COLO829 (cell line): ENCODE measurements at places on chromosomes 13 and 19.

DNA sequence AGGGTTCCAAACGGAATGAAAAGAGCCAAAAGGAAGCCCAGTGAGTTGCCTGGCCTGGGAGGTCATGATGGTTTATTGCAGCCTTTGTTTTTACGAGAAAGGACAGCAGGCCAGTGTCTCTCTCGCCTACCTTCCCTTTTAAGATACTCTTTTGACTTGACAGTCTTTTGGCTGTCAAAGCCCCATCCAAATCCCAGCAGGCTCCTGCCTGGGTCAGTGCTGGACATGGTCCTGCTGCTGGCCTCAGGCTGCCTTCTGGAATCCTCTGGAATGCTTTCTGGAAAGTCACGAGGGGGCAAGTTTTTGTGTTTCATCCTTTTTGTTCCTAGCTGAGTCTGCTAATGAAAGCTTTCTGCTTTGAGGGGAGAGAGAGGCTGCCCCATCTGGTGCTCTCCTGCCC lies 444.8 kb downstream of the OLFM4 start:
- DNase-seq = no peak

GRCh38 chr13:113272031-113272430 lies 25.0 kb upstream of the LAMP1 start:
- DNase-seq = no peak

DNA sequence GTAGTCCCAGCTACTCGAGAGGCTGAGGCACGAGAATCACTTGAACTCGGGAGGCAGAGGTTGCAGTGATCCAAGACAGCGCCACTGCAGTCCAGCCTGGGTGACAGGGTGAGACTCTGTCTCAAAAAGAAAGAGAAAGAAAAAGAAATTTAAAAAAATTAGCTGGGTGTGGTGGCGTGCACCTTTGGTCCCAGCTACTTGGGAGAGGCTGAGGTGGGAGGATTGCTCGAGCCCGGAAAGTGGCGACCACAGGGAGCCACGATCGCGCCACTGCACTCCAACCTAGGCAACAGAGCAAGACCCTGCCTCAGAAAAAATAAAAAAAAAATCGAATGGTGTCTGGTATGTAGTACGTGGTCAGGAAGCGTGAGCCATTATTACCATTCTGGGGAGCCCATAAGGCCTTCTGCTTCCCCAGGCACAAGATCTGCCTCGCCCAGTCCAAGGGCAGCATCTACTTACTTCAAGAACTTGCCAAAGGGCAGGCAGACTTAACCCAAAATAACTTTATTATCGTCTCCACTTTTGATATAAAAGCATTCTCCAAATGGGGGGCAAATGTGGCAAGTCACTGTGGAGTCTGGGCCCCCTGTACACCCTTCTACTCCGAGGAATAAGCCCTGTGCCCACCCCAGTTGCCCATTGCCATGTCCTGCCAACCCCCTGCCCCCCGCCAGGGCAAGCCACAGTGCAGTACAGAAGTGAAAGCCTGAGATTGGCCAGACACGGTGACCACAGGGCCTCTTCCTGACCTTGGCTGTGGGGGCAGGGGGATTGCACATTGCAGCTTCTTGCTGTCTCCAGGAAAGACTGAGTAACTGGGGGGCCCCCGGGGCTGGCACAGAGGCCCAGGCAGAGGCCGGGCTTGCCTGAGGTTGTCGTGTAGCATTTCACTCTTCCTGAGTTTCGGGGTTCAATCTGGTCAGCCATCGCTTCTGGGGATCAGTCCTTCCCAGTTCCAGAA lies 12.6 kb downstream of the CCL25 start:
- DNase-seq = no peak

DNA sequence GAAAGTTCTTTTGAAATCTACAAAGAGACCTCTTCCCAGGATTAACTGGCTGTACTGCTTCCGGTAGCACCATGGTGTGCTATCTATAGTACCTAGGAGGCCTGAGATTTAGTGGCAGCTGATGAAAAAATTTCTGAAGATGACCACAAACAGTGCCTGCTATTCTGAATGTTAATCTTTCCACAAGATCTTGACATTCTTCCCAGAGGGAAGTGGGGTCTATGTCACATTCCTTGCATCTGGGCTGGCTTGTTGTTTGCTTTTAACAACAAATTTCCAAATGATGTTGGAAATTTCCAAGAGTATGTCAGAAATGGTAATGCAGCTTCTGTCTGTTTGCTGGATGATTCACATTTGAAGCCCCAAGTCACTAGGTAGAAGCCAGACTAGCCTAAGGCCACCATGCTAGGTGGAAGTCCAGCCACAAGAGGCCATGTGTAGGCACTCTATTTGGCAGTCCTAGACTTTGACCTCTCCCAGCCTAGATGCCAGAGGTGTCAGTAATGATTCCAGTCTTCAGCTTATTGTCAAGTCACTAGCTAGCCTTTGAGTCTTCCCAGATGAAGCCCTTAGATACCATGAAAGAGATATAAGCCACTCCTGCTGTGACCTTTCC lies 22.1 kb downstream of the SPART start:
- no peak for DNase-seq

- no peak for DNase-seq
These were observed 79.0 kb downstream of the INSR start for GRCh38 chr19:7215176-7215575.
